D341Med (cell line): ENCODE measurements at places on chromosomes 12 and 14.

DNA sequence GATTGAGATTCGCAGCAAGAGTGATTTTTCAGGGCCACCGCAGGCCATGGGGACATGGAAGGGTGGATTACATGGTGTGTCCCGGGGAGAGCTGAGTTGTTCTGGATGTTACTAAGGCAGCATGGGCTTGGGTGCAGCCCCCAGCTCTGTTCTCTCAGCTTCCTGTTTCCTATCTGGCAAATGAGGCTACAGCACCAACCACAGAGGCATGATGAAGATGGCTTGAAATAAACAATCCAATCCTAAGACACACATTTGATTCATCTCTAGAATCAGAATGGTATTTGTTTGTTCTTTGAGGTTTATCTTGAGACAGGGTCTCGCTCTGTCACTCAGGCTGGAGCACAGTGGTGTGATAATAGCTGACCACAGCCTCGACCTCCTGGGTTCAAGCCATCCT, 21.6 kb downstream of the GLTP start:
- no peak for DNase-seq

DNA sequence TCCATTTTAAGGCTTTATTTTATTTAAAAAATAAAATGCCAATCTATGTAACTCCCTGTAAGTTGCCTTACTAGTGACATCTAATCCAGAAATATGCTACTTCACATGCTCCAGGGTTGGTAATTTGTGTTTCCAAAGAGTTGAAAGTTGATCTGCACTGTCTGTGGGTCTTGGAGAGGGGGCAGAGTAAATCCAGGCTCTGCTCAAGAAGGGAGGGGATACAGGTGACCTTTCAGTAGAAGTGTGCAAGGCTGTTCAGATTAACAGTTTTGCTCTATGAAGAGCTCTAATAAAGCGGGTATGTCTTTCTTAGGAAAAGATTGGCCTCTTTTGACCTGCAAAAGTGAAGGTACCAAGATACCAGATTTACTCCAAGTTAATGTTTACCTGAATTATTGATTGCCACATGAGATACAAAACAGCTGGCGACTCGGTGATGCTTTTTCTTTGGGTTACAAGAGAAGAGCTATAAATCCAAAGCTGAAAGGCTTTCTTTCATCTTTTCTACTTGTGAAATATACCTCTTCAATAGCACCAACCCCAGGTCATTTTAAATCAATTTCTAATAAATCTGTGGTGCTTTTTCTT, 75.6 kb upstream of the FLRT2 start:
- DNase-seq: no peak

DNA sequence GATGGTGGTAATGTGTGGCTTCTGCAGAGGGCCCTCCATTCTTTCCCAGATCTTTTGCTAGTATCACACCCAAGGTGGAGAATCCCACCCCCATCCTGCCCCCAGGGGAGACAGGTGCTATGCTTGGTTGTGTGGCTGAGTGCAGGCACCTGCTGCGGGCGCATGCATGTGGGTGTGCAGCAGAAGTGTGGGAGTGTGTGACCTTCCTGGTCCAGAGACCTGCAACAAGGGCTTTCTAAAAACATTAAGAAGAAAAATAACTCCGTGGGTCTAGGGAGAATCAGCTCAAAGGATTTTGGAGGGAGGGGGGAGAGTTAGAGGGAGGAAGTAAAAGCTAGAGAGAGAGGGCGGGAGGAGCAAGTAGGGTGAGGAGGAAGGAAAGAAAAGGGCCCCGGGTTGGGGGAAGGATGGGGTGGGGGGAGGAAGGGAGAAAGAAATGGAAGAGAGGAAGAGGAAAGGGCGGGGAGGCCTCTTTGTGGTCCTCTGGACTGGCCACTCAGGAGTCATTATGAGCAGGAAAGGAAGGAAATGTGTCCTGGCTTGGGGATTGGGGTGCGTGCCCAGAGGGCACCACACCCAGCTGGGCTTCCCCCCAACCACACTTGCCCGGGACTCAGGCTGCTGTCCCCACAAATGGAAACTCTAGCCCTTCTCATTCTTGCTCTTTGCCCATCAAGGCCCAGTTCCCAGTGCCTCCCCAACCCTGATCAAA, 3.1 kb upstream of the FIGNL2 start:
- DNase-seq: no peak

GRCh38 chr12:78764913-78765312, 99.7 kb upstream of the SYT1 start:
- no peak for DNase-seq

DNA sequence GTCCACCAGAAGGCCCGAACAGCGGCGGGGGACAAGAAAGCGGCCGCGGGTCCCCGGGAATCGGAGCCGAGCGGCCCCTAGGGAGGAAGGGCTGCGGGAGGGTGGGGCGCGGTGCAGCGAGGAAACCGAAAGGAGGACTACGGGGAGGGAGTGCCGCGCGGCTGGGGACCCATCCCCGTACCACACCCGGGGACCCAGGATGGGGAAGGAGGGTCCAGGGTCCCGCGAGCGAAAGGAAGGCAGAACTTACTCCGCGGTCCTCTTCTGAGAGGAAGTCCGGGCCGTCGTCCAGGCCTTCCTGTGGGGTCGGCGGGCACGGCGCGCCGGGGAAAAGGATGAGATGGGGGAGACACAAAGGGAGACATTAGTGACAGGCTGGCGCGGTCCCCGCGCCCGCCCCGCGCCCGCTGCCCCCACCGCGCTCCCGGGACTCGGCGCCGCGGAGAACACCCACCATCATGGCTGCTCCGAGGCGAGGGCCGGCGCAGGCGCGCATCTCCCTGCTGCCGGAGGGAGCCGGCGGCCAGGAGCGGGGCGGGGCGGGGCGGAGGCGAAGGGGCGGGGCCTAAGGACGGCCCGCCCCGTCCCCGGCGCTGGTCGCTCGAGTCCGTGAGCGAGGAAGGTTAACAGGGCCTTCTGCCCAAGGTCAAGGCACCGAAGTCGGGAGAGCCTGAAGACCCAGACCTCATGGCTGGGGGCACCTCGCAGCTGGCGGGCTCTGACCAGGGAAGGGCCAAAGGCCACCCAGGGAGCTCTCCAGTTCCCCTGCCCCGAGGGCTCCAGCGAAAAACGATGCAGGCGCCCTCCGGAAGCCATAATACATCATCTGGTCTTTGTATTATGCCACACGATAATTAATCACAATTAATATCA, at the start of gene SNX6:
Gene SNX6 (minus strand): TSS at position 492 of the 873 bp plus-strand sequence. CDS start 32 bp downstream, at position 460.
- DNase-seq: peak; percentile 100

DNA sequence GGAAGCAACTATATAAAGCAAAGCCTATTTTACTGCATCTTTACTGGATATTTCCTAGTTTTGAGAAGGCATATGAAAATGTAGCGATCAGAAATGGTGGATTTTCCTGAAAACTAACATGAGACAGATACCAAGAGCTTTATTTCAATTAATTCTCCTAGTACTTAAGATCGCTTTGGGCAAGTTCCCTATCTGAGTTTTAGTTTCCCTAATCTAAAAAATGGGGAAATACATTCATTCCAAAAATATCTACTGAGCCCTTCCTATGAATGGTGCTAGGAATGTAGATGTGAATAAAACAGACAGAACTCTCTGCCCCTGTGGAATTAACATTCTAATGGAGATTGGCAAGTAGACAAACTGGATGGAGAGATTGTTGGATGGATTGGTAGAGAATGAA, 8.4 kb downstream of the CATSPERB start:
- no peak for DNase-seq

- DNase-seq: no peak
Observed at GRCh38 chr14:38850664-38851063, 252.4 kb downstream of the SEC23A start.

- no peak for DNase-seq
Observed at GRCh38 chr12:53011889-53012288, 5.6 kb downstream of the EIF4B start.

DNA sequence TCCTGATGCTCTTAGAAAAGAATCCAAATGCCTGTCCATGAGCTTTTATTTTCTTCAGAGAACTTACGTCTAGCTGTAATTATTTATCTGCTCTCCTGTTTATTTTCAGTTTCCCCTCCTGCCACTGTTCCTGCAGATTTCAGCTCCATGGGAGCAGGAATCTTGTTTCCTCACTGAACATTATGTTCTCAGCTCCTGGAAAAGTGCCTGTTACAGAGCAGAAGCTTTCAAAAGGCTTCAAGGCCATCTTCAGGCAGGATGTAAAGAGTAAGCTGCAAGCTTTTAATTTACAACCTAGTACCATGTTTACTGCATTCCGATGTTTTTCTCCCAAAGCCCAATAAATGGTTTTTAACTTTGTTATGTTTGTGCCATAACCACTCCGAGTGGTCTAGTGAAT, 98.4 kb upstream of the BTG1 start:
- DNase-seq: no peak

DNA sequence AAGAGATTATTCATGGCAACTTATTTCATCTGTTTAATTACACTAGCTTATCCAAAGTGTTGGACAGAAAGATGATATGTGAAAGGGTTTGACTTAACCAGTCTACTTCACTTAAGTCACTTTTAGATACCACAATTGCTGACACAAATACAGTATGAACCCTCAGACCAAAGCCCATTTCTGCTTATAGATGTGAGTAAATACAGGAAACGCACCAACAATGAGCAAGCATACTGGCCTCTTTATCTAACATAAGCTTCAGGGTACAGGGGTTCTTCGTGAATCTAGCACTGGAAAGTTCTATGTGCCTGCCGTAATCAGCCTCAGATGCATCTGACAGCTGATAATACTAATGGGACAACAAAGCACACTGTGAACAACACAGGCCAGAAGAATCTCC, 209.6 kb downstream of the MED13L start:
- no peak for DNase-seq

DNA sequence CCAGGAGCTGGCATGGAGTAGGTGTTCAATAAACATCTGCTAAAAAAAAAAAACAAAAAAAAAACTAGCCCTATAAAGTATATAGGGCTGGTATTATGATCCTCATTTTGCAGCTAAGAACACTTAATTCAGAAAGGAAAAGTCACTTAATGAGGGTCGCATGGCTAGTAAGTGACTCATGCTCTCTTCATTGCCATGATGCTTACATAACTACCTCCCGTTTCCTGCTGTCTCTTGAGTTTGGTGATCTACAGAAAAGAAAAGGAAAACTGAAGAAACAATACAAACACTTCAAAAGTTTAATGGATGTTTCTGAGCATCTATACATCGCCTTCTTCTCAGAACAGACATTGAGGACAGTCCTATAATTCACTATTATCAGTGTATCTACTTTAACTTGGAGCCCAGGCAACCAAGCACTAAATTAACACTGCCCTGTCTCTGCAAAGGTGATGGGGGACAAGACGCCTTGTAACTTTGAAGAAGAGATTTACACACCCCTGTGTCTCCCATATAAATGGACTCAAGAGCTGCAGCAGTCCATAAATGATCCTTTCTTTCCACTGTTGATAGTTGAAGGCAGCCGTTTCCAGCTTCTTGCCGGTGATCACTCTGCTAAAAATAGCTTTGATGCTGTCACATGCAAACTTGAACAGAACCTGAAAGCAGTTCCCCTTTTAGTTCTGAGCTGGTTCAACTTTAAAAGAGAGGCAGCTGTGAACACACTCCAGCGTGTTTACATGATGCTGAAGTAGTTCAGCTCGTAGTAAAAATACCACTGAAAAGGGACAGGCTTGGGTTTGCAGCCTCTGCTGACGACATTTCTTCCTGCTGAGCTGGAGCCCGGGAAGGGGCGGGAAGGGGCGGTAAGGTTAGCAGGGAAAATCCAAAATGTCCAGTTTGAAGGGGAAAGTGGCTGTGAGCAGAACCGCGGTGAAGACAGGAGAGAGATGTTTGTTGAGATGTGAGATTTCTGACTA, 113.3 kb downstream of the FOXN3 start:
- no peak for DNase-seq

- DNase-seq: no peak
Observed at GRCh38 chr12:72102150-72102549, 163.5 kb downstream of the TPH2 start.

- DNase-seq: no peak
Observed at GRCh38 chr12:129552996-129553750, 350.7 kb downstream of the TMEM132D start.

- peak; percentile 69 for DNase-seq
Observed at GRCh38 chr12:95918194-95918993, 24.0 kb downstream of the CCDC38 start.

DNA sequence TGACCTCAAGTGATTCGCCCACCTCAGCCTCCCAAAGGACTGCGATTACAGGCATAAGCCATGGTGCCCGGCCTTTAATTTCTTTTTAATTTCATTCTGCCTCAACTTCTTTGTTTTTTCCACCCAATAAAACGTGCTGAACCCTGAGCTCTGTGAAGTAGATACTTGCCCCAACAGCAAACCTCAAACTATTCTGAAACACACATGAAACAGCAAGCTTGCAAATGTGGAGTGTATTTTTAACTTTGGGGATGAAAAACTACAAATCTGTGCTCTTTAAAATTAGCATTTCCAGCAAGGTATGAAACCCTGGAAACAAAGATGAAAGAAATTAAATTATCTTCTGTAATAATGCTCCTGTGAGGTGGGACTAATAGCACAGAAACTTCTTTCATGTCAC, 246.6 kb downstream of the ANO6 start:
- no peak for DNase-seq

- DNase-seq: no peak
Observed at GRCh38 chr14:54818201-54819133, 84.2 kb downstream of the GCH1 start.

DNA sequence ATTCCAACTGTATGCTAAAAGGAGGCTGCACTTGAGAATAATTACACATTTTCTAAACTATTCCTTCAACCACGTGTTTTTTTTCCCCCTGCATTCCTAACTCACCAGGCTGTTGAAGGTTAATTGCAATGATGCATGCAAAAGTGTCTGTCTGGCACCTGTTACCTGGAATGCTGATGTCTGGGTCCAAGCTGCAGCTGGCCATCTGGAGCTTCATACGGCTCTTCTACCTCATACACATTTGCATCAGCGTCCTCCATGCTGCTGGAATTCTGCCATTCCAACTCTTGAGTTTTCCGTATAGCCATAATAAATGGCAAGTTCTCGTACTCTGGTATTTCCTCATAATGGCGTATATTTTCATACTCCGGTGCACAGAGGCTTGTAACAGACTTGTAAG, 8.6 kb downstream of the FGD6 start:
- DNase-seq: no peak

GRCh38 chr12:12081836-12082497, 11.2 kb downstream of the BCL2L14 start:
- peak; percentile 71 for DNase-seq

- DNase-seq: no peak
Observed at GRCh38 chr12:106046301-106046846, 92.4 kb downstream of the NUAK1 start.

DNA sequence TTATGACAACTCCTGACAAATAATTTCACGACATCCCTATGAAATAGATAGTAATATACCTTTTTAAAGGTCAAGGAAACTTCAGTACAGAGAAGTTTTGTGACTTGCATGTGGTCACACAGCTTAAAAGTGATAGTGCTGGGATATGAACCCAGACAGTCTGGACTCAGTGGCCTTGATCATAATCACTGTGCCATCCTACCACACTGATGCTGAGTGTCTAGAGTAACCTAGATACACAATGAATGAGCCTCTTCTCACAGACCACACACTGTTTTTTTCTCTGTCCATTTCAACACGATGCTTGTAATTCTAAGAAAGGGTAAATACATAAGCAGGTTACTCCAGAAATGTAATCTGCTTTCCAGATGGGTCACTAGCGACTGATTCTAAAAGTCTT, 88.2 kb downstream of the SYNE2 start:
- no peak for DNase-seq

- no peak for DNase-seq
Observed at GRCh38 chr12:103369929-103370328, 125.8 kb downstream of the C12orf42 start.
